ENCODE measurements at places on chromosomes 11 and 22. TPM values are rescaled to one million over a fixed set of nuclear protein-coding genes. Genes with fewer than 3 reads are reported as not detected.
A peak's percentile ranks its signal among the peaks of the same experiment; 100 is the strongest.

TMEM86A gene
- total RNA-seq: 5.3 TPM

DNA sequence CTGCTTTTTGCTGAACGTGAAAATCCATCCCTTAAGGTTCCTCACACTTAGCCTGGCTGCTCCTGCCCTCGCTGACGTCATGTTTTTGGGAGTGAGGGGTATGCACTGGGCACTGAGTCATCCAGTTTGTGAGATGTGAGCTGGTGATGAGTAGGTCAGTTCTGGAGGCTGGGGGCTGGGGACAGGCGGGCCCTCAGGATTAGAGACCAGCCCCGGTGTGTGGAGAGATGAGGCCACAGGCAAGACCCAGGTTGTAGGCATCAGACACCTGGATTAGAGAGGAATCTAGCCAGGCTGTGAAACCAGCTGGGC, 9.2 kb downstream of the KCNC1 start:
- no peak for DNase-seq

DNA sequence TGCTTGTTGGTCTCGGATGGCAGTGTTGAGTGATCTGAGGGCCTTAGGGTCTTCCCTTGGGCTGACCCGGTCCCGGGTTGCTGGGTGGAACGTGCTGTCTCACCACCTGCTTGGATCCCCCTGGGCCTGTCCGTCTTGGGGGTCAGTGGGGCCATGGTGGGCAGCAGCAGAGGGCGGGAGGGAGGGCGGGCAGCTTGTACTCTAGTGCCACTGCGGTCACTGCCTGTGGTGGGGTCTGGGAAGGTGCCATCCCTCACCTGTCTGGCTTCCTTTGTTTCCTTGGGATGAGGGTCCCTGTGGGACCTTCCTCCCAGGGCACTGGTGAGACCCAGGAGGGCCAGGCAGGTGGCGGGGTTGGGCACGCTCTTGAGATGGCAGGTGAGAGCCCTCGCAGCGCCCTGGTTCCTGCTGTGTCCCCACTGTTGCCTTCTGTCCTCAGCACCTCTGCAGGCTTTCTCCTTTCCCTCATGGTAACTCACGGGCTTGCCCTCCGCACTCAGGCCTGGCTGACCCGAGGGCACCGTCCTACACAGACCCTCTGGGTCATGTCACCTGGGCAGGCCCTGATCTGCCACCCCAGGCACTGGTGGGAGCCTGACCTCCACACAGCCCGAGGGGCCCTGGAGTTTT, 34.2 kb downstream of the TBC1D22A start:
- DNase-seq: no peak

GRAMD1B gene
- total RNA-seq: 721 TPM

P2RY2 gene
- not detected for total RNA-seq

GRCh38 chr11:73950869-73951710, at the start of gene DNAJB13:
Gene DNAJB13 (plus strand): TSS chr11:73951026. CDS start chr11:73951070, 44 bp downstream.
- peak; percentile 87 for DNase-seq

DNA sequence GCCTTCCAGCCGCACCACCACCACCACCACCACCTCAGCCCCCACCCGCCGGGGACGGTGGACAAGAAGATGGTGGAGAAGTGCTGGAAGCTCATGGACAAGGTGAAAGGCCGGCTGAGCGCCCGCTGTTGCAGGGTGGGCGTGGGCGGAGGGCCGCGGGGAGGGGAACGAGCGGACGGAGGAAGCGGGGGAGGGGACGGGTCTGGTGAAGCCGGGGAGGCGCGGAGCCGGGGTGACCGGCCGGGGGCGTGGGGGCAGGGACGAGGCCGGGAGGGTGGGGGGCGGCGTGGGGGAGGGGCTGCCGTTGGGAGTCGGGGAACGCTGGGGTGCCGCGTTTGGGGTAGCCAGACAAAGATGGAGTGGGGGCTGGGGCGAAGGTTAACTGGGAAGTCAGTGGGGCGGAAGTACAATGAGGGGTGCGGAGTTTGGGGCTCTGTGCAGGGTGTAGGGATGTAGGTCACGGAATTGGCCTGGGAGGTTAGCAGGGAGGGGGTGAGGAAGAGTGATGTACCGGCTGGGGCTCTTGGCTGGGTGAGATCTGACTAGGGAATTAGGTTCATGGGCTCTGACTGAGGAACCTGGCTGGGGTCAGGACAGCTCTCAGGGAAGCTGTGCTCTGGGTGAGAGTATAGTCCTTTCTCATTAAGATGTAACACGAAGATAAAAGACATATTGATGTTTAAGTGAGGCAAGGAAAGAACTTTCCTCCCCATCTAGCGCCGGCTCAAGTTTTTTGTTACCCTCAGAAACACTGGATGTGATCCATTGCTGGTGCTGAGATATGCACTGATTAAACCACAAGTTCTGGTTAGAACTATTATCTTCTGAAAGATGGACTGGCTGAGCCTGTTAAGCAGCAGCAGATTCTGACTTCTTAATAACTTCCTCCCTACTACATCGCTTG, 624 bp downstream of the CBL start:
- peak; percentile 15 for DNase-seq

GRCh38 chr22:26941896-26942636, 284.7 kb downstream of the MIAT start:
- DNase-seq: peak; percentile 11

- no peak for DNase-seq
Measured at GRCh38 chr11:36822829-36823228, 224.8 kb upstream of the RAG2 start.

- DNase-seq: no peak
Measured at GRCh38 chr11:26805001-26805400, 83.1 kb upstream of the SLC5A12 start.

- peak; percentile 23 for DNase-seq
Measured at GRCh38 chr11:116533186-116533825, 239.5 kb downstream of the BUD13 start.

H19 gene
- total RNA-seq: 11.1 TPM

GRCh38 chr22:40960145-40960544, 9.0 kb downstream of the RBX1 start:
- DNase-seq: no peak

SMIM35 gene
- not detected for total RNA-seq

DNA sequence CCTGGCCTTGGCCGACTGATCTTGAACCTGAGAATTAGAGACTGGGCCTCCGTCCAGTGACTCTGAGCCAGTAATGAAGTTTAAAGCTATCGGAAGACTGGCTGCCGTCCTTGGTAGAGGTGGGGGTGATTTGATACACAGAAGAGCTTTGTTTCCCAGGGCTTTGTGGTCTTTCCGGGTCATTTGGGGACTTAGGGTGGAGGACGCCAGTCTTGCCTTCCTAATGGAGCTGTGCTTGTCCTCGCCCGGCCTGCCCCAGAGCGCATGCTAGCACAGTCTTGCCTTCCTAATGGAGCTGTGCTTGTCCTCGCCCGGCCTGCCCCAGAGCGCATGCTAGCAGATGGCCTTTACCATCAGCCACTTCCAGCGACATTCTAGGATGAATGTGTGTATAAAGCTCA, 65.8 kb downstream of the ST3GAL4 start:
- peak; percentile 46 for DNase-seq

CD3G gene
- not detected for total RNA-seq

DNA sequence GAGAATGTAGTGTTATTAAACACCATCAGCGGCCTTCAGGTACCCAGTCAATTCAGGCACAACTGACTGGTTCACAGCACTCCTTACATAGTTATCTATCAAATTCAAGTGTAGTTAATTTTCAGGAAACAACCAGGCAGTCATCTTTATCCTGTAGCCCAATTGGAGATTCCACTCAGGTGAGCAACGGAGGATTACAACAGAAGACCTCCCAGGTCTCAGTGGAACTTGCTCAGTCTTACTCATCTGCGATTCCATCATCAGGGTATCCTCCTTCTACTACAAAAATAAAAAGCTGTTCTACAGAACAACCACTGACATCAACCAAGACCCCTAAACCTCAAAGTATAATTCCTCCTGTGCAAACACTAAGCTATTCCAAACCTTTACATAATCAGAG, 39.6 kb downstream of the QSER1 start:
- DNase-seq: no peak

- no peak for DNase-seq
Measured at GRCh38 chr11:64268025-64268892, 16.2 kb downstream of the BAD start.

DNA sequence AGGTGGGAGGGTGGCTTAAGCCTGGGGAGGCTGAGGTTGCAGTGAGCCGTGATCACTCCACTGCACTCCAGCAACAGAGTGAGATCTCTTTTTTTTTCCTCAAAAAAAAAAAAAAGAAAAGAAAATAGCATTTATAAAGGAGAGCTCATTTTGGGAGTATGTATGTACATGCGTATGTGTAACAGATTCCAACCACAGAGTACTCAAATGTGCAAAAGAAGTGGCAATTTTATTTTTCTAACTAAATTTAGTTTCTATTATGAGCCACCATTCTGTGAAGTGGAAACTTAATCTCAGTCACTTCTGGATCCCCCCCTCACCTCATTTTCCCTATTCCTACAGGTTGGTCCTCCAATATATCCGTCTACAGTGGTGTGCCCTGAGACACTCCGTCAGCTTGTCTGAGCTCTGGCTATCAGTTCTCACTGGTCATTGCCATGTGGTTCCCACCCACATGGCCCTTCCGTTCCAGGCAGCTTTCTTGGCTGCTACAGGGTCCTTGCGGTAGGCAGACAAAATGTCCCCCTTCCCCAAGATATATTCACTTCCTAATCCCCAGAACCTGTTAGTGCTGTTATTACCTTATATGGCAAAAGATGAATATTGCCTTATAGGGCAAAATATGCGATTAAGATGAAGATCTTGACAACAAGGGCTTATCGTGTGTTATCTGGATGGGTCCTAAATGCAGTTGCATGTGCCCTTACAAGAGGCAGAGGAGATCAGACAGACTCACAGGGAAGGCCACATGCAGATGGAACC, 35.8 kb upstream of the TSKU start:
- no peak for DNase-seq

ADAMTS8 gene
- not detected for total RNA-seq

- no peak for DNase-seq
Measured at GRCh38 chr11:115548878-115549528, 44.8 kb upstream of the CADM1 start.

GRCh38 chr11:65375012-65375411, 7.4 kb downstream of the SLC25A45 start:
- DNase-seq: no peak

DNA sequence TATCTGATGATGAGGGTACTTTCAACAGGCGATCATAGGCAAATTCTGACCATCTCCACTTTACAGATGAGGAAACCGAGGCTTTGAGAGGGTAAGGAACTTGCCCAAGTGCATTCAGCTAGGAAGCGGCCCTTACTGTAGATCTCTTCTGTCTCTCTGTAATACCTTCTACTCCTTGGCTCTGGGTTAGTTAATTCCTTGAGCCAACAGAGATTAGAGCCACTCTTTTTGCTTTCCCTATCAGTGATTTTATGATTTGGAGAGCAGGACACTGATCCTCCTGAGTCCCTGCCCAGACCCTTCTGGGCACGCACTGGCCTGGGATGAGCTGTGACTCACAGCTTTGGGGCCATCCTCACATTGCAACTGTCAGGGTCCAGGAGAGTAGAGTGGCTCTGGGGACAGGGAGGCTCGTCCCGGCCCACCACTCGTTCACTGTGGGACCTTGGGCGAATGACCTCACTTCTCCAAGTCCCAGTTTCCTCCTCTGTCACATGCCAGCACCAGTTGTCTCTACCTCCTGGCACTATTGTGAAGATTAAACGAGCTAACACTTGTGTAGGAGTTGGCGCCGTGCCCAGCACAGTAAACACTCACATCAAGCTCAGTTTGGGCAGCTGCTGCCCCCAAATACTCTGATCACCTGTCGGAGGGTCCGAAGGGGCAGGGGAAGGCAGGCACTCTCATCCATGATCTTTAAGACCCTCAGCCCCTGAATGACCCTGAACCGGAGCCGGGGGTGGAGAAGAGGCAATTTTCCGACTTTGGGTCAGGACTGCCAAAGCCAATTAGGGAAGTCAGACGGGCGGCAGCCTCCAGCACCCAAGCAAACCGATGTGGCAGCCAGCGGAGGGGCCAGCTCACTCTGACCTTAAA, 235.0 kb downstream of the MIAT start:
- DNase-seq: no peak

GRCh38 chr11:112310848-112311247, 50.2 kb upstream of the PLET1 start:
- DNase-seq: no peak

DNA sequence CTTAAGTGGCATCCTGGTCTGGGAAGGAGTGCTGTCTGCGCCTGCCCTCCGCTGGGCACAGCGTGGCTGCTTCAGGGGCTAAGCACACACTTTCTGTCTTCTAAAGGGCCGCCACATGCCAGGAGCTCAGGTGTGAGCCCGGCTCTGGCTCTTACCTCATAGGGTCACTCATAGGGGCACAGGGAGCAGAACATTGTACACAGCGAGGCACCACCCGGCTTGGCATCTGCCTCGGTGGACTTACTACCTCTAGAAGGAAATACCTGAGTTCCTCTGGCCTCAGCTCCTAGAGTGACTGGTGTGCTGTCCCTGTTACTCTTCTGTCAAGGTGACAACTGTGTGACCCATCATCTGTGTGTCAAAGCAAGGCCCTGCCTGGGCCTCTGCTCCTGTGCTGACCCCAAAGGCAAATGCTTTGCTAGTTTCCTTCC, 13.4 kb downstream of the NEAT1 start:
- peak; percentile 36 for DNase-seq

GRCh38 chr11:29553990-29554389, 462.8 kb downstream of the KCNA4 start:
- no peak for DNase-seq

MN1 gene
- 0.16 TPM for total RNA-seq

- DNase-seq: no peak
Measured at GRCh38 chr22:41709341-41709740, 10.0 kb downstream of the MEI1 start.

MRGPRG gene
- total RNA-seq: not detected

DNA sequence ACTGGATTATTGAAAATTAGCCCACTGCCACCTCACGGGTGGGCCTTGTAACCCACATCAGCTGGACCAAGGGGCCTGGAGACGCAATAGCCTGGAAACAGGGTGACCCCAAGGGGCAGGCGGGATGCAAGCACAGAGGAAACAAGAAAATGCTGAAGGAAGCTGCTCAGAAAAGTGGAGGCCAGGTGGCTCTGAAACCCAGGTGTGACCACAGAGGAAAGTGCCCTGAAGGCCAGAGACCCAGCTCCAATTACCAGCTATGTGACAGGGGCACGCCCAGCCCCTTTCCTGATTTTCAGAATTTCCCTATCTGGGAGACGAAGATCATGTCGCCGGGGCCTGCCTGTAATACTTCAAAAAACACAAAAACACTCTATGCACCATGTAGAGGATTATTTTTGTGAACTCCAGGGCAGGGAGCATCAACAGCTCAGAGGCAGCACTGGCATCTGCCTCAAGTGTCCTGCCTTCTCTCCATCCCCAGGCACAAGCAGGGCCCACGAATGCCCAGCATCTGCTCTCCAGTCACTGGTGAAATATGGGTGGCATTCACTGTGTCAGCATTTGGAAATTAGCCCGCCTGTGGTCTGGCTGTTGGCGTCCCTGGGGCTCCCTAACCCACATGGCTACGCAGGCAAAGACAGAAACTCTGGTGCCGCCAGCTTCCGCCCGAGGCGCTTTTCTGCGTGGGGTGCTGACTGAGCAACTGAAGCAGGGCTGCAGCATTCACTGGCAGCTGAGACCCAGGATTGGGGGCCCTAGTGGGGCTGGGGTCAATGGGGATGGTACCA, 6.3 kb downstream of the KCNJ1 start:
- no peak for DNase-seq
